SK-MEL-5 (cell line): ENCODE measurements at places on chromosomes 7 and 10. TPM values are rescaled to one million over a fixed set of nuclear protein-coding genes. Genes with fewer than 3 reads are reported as not detected.

DNA sequence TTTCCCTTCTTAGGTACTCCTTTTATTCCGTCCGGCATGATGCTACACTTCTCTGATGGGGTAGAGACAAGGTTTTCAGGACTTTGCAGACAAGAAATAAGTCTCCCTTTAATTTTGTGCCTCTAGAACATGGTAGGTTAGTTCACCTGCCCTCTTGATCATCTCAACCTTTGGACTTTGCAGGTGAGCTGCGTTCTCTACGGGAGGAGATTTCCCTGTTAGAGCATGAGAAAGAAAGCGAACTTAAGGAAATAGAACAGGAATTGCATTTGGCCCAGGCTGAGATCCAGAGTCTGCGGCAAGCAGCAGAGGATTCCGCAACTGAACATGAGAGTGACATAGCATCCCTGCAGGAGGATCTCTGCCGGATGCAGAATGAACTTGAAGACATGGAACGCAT, 9.2 kb downstream of the CCDC136 start:
- DNase-seq: no peak

GRCh38 chr7:127337581-127337980, 54.9 kb downstream of the ZNF800 start:
- no peak for DNase-seq

DNA sequence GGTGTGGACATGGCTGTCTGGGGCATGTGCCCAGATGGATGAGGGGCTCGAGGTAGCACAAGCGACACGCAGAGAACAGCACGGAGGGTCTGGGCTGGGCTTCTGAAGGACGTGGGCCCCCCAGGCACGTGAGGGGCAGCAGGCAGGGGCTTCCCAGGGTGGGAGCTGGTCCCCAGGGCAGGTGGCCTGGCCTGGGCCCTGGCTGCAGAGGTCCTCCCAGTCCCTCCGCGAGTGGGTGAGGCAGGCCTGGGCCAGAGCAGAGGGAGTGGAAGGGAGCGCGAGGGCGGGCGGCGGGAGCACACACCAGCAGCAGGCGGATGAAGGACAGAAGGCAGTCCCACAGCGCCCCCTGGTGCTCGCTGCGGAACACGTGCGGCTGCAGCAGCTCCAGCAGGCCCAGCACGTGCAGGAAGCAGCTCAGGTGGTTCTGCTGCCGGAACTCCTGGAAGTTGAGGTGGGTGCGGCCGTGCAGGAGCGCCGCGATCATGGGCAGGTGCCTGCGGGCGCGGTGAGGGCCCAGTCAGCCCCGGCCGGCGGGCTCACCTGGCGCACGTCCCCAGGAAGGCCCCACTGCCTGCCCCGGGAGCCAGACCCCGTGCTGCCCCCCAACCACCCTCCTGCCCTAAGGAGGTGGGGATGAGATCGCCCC, 14.7 kb upstream of the MICALL2 start:
- DNase-seq: peak; percentile 84

DNA sequence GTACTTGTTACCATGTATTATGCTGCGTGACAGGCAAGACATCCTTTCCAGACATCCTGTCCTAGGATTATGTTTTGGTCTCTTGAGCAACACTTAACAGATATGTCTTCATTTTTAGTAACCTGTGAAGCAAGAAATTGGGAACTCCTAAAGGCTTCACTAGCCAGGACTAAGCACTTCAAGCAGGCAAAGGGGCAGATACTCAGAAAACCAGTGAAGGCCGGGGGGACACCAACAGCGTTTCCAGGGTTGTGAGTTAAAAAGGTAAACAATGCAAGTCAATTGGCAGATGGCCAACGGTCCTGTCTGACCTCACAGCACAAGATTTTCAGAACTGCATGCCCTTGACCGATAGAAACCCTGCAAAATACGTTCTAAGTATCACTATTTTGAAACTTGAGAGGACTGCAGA, 77.6 kb upstream of the SFMBT2 start:
- DNase-seq: no peak

DNA sequence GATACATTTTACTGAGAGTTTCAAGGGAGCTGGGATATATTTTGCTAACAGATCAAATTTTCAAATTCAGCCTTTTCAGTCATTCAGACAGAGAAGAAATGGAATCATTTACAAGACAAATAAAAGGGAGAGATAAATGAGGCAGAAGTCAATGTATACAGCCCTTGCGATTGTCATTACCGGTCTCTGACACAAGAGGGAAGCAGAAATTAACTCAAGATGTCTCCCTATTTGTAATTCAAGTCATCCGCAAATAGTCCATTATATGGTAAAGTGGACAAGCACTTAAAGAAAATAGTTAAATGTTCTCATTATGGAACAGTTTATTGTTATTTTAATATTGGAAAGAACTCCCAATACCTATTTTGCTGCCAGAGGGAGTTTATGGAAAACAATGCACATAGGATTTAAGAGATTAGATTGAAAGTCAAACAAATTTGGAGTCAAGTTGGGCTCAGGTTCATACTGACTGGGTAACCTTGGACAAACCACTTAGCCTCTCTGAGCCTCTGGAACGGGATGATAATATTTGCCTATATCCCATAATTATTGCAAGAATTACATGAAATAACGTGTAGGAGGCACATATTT, 89.3 kb upstream of the PRKCQ start:
- peak; percentile 52 for DNase-seq

GRCh38 chr10:45532480-45532879, 140.1 kb downstream of the ZFAND4 start:
- peak; percentile 21 for DNase-seq

GRCh38 chr7:127620406-127621233, 2.7 kb upstream of the PAX4 start:
- no peak for DNase-seq

Gene NEUROD6
- total RNA-seq: not detected in 2 replicates
